ENCODE measurements at places on chromosomes 5 and 9.

DNA sequence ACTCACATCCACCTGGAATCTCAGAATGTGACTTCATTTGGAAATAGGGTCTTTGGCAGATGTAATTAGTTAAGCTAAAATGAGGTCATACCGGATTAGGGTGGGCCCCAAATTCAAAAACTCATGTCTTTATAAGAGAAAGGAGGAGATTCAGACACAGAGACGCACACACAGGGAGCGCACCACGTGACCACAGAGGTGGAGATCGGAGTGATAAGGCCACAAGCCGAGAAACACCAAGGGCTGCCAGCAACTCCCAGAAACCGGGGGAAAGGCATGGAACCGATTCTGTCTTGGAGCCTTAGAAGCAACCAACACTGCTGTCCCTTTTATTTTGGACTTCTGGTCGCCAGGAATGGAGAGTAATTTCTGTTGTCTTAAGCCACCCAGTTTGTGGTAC, 31.8 kb upstream of the LMX1B start:
- no peak for DNase-seq

- DNase-seq: no peak
Observed at GRCh38 chr5:133494923-133495246, 117.5 kb downstream of the FSTL4 start.

- peak; percentile 51 for DNase-seq
Observed at GRCh38 chr5:169861934-169862333, 118.4 kb downstream of the INSYN2B start.

- no peak for DNase-seq
Observed at GRCh38 chr5:31197183-31197582, 3.7 kb downstream of the CDH6 start.

- no peak for DNase-seq
Observed at GRCh38 chr5:16937503-16938161, 1.5 kb upstream of the MYO10 start.

DNA sequence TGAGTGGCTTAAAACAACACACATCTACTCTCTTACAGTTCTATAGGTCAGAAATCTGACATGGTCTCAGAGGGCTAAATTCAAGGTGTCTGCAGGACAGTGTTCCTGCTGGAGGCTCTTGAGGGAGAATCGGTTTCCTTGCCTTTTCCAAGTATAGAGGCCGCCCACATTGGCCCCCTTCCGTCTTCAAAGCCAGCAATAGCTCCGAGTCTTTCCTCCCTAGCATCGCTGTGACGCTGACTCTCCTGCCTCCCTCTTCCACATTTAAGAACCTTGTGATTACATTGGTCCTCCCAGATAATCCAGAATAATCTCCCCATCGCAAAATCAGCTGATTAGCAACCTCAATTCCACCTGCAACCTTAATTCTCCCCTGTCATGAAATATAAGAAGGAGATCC, 81.3 kb upstream of the IER5L start:
- no peak for DNase-seq

- no peak for DNase-seq
Observed at GRCh38 chr5:74231697-74232096, 408.8 kb downstream of the ENC1 start.

GRCh38 chr5:150438873-150439546, 10.5 kb downstream of the RPS14 start:
- no peak for DNase-seq

GRCh38 chr9:34623374-34624235, 3.3 kb upstream of the DCTN3 start:
- DNase-seq: no peak

- DNase-seq: no peak
Observed at GRCh38 chr5:114250536-114250935, 111.3 kb upstream of the KCNN2 start.

DNA sequence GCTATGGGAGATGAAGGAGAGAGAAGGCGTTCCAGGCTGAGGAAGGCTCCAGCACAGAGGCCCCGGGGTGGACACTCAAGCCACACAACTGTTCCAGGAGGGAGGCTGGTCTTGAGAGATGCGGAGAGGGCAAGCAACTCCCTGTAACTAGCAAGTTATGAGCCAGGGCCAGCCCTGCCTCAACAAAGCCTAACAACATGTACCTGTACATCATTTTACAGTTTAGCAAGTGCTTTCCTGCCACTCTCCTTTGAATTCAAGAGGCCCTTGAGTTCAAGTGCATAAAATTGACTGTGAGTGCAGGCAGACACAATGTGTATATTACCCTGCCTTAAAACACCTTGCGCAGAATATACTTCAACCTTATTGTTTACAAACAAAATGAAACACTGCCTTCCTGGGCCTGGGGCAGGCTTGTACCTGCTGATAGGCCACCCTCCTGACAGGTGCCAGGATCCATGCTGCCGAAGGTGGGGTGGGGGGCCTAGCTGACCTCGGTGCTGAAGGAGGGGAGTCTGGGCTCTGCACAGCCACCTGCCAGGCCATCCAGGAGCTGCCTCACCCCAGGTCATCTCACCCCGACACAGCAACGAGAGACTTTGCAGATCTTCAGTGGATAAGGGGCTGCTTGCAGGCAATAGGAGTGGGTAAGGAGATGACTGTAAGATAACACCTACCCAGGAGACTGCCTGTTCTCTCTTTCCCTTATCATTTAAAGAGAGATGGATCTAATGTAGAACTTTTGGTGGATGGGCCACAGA, 80.0 kb downstream of the PPARGC1B start:
- DNase-seq: no peak

GRCh38 chr5:132394667-132395259, 25.3 kb downstream of the SLC22A5 start:
- no peak for DNase-seq

DNA sequence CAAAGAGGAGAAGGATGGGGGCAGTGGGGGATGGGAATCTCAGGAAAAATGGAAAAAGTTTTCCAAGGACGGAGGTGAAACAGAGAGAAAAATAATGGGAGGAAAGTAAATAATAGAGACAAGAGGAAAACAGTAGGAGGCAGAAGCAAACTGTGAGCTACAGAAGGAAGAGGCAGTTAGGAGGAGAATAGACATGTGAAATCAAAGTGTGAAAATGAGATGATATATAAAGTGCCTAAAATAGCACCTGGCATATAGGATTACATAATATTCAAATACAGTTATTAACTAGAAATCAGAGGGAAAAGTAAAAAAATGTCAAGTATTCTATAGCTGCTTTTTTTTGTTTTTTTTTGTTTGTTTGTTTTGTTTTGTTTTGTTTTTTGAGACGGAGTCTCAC, 44.0 kb upstream of the PLIN2 start:
- DNase-seq: no peak

- DNase-seq: no peak
Observed at GRCh38 chr9:126150411-126151030, 176.1 kb upstream of the MVB12B start.

- peak; percentile 34 for DNase-seq
Observed at GRCh38 chr5:57986761-57987341, 473.0 kb downstream of the PLK2 start.

- DNase-seq: peak; percentile 21
Observed at GRCh38 chr9:38384990-38385848, 7.3 kb upstream of the ALDH1B1 start.

DNA sequence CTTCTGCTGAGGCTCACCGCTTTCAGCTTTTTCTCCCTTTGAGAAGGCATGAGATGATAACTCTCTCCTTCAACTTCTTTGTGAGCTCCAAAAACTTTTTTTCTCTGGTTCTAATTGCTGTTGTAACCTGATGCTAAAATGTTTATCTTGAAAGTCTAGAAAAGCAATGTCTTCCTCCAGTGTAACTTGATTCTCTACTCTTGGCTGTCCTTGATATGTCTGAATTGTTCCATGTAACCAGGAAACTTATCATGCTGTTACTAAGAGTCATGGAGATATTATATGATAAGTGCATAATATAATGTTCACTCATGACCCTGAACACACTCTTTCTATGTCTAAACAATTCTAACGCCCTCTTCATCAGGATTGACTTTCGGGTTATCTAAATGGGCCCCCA, 128.0 kb upstream of the ABCA1 start:
- no peak for DNase-seq

GRCh38 chr9:18905028-18905882, 127.8 kb downstream of the SAXO1 start:
- DNase-seq: no peak

- no peak for DNase-seq
Observed at GRCh38 chr5:142770650-142771609, 753 bp downstream of the ARHGAP26 start.

- DNase-seq: no peak
Observed at GRCh38 chr5:71780597-71780996, 61.5 kb downstream of the CARTPT start.

DNA sequence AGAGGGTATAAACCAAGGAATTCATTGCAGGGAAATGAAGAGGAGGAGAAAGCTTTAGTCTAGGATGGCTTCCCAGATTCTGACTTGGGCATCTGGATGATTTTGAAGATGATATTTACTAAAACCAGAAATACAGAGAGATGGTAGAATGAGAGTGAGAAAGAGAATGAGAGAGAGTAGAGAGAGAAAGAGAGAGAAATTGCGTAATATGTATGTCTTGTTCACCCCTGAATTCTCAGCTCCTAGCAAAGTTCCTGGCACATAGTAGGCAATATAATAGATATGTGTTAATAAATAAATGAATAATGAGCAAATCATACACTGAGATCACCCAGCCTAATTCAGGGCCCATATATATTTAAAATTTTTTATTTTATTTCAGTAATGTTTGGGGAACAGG, 1089.5 kb upstream of the DMAC1 start:
- no peak for DNase-seq

- no peak for DNase-seq
Observed at GRCh38 chr5:174231956-174232487, 186.5 kb downstream of the NSG2 start.

DNA sequence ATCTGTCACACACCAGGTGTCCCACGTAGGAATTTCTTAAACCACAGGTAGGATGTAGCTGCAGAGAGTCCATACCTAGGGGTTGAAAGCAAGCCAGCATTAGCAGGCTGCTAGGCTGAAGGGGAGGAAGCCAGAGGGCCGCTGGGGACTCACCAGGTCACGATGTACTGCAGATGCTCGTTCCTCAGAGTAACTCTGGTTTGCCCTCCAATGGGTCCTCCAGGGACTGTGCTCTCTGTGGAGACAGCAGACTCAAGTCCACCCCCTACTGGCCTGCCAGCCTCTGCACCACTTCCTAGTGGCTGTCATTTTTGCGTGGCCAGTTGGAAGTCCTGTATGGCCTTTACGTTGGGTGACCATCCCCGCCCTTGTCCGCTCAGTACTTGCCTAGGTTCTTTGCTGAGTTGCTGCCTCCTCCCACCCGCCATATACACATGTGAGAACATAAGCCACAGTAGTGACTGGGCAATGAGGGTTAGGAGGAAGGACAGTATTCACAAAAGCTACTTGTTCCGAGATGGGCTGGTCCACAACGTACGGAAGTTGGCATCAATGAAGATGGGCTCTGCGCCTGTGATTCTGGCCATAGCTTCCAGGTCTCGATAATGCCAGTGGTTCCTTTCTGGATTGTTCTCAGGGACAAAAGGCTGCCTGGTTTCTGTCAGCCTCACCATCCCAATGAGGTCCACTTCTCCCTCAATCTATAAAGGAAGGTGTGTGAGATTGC, 4.1 kb downstream of the RPL7A start:
- DNase-seq: no peak

DNA sequence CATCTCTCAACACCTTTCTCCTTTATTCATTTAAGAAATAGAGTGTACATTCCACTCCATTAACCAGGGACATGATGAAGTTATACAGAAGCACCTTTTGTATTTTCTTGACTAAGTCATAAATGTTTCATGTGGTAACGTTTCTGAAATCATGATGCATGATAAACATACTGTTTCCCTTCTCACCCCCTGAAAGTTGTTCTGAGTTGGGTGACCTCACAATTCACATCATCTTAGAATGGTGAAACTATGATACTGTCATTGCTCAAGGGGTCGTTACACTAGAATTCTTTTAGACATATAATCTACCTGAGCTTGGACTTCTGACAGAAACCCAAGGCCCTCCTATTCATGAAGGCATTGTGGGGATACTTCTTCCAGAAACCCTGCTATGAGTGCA, 37.8 kb upstream of the MIER3 start:
- DNase-seq: no peak

DNA sequence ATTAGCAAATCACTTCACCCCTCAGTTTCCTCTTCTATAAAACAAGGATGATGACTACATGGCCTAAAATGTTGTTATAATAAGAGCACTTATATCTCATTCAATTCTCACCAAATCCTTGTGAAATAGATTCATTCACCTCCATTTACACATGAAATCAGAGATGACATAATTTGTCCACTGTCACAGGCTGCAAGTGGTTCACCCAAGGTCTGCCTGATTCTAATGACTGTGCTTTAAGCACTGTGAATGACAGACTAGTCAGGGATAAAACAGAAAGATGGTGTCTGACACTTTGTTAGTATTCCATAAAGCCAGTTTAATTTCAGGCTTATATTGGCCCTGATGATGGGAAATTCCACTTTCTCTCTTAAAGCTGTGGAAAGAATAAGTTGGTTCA, 209.5 kb downstream of the MAPKAP1 start:
- DNase-seq: no peak

DNA sequence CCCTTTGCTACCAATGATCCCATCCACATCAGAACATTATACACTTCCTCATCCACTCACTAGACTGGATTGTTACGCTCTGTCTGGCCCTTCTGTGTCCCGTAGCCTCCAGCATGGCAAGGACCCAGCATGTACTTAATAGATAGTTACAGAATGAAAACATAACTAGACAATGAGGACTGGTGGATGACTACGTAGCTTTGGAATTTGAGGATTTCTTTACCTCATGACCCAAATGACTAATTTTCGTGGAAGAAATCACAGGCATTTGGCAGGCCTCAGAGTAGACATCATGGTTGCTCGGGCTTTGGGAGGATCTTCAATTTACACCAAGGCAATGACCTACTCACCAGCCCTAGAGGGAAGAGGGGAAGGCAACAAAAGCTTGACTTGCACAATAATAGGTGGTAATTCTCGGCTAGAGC, 299.8 kb downstream of the TLE1 start:
- DNase-seq: peak; percentile 99

- DNase-seq: no peak
Observed at GRCh38 chr9:28808042-28808441, 1234.8 kb upstream of the C9orf72 start.

DNA sequence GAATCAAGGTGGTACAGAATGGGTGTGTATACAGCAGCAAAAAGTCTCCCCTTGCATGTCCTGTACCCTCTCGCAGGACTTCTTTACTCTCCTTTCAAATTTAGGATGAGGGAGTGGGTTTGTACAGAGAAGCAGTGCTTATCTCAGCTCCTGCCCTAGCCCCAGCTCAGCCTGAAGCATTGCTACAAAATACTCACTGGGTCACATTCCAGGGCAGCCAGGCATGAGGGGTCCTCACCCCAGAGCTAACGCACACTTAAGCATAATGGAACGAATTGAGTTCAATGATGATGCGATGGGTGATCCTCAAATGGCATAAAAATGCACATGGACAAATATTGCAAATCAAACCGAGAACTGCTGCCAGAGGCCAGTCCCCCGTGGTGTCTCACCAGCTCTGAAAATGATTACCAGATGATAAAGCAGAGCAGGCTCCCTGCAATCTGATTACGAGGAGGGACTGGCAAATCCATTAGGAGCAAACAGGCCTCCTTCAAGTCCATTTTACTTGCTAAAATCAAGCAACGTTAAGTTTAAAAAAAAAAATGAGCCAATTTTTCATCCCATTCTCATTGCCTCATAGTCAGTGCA, 231.6 kb upstream of the TAS2R1 start:
- no peak for DNase-seq

GRCh38 chr5:138336952-138337684, 948 bp upstream of the FAM53C start:
- no peak for DNase-seq

Measured in GM04503 (cell line).